DMS79 treated with DMSO at 0.1 percent for 48 hours (cell line): ENCODE measurements at places on chromosomes 5 and 9.

DNA sequence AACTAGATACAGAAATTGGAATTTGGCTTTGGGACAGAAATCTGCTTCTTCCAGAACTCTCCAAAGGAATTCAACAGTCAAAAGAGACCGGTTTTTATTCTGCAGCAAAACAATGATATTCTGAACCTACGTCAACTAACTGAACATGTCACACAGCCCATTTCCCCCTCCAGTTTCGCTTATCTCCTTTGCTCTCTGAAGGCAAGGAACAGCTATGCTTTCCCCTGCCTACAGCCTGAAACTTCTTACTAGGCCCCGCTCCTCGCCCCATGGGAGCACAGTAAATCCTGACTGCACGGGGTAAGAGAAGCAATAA is 488 bp downstream of the SKIC3 start:
- no peak for DNase-seq

DNA sequence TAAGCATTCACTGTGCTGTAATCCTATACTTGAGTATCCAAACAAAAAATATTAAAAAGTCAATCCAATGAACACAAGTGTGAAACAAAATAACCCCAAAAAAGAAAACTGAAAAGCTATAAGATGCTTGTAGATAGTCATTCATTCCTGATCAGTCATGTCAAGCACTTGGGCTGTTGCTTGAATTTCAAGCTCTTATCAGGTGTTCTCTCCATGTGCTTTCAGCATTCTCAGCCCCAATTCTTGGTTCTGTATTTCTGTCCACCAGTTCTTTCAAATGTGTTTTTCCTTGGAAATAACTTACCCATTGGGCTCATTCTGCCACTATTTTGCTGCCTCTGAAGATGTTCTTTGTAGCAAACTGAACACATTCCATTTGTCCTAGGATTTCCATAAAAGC is 4.7 kb downstream of the ZFAND5 start:
- DNase-seq = no peak

DNA sequence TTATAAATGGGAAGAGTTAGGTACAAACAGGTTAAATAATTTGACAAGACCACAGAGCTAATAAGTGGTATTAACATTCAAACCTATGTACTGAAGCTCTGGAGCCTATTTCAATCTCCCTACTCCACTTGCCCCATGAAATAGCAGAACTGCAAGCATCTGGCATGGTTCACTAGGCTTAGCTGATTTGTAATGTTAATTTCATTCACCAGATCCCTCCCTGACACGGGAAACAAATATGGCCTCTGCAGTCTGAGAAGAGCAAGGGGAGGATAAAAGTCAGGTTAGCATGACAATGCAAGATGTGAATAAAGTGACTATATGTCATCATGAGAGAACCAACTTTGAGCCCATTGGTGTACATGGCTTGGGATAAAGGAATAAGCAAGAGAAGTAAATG is 428.8 kb downstream of the BRINP1 start:
- DNase-seq = no peak

GRCh38 chr9:127196826-127197145 is 67.8 kb upstream of the GARNL3 start:
- no peak for DNase-seq

GRCh38 chr9:136061405-136061804 is 33.7 kb downstream of the NACC2 start:
- no peak for DNase-seq

DNA sequence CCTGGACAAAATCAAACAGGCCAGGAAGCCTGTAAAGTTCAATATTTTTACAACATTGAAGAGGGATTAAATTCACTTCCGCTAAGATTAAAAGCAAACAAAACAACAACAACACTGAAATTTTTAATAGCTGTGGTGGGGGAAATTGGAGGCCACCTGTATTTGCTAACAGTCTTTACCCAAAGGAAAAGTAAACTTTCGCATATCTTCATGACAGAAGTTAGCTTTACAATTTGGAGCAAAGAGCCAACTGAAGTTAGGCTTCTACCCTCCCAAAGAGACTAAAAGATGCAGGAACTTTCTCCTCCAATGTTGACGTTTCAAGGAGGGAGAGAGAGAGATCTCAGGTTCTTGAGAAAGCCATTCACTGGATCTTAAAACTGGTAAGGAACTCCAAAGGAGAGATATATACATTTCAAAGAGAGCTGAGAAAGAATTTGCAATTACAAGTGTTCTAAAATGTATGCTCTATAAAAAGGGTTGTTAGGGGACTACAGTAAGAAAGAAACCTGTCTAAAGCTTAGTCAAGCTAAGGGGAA is 349.2 kb upstream of the CDH9 start:
- no peak for DNase-seq

GRCh38 chr5:32589942-32590869 is 4.8 kb downstream of the SUB1 start:
- peak; percentile 25 for DNase-seq

DNA sequence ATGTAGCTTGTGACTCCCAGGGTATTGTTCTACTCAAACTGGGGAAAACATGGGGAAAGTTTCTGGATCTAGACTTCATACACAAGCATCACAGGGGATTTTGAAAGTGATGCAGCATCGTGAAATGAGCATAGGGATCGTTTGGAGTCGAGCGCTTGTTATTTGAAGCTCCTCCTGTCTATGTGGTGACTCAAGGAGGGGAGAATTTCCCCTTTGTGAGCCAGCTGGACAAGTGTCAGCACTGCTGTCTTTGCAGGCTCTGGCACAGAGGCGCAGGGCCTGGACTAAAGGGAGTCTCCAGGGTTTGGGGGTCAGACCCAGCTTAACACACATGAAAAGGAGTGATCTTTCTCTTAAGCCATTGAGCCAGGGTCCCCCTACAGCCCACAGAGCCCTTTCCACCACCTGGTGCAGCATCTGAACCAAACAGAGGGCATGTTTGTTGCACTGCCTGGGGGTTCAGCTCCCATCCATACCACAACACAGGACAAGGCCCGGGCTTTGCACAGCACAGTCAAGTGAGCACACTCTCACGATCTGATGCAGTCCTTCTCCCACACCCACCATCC is 51.0 kb downstream of the IRF1 start:
- DNase-seq = no peak

GRCh38 chr5:122129306-122129705 is at the start of gene ZNF474:
Gene ZNF474, plus strand, starts transcription at chr5:122129546. Its CDS starts 22,445 bp downstream, at chr5:122151991.
- no peak for DNase-seq

DNA sequence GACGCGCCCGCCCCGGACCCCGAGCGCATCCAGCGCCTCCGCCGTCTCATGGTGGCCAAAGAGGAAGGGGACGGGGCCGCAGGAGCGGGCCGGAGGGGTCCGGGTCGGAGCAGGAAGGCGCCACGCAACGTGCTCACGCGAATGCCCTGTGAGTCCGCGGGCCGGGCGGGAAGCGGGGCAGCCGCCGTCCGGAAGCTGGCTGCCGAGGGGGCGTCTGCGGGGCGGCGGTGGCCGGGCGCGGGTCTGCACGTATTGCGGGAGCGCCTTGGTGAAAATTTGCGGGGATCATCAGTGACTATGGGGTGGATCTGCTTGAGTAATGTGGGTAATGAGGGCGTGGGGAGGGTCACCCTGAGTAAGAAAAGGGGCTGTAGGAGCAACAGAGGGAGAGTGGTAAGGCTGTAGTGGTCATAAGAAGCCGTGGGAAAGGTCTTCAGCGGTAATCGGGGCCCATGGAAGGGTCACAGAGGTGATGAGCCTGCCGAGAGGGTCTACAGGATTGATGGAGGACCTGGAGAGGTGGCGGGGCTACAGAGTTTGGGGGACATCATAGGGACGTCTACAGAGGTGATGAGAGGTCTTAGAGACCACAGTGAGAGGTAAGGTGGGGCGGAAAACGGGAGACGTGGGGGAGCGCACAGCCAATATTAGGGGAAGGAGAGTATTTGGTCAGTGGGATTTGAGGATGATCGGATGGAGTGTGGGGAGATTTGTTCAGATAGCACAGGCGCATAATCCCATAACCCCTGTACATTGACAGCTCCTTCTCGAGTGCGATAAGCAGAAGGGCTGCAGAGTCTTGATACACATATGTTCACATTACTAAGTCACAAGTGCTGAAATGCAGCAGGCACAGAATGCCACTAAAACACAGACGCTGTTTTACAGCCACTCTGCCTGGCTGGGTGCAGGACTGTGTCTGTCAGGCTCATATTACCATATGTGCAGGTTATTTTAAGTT is 819 bp downstream of the LSM11 start:
- no peak for DNase-seq

DNA sequence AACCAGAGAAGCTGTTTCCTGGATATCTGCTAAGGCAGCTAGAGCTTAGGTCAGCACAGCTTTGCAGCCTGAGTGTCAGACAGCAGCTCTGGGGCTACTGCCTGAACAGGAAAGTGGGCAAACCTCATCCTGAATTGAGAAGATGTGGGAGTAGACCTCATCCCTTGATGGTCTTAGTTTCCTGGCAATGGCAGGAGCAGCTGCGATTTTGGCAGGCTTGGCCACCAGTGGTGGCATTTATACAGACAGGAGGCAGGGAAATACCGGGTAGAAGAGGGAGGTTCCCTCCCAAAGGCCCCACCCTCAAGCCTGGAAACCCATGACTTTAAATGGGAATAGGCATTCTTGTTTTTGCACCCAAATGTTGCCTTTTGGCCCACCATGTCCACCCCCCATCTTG is 69.7 kb downstream of the LIX1 start:
- DNase-seq = no peak

DNA sequence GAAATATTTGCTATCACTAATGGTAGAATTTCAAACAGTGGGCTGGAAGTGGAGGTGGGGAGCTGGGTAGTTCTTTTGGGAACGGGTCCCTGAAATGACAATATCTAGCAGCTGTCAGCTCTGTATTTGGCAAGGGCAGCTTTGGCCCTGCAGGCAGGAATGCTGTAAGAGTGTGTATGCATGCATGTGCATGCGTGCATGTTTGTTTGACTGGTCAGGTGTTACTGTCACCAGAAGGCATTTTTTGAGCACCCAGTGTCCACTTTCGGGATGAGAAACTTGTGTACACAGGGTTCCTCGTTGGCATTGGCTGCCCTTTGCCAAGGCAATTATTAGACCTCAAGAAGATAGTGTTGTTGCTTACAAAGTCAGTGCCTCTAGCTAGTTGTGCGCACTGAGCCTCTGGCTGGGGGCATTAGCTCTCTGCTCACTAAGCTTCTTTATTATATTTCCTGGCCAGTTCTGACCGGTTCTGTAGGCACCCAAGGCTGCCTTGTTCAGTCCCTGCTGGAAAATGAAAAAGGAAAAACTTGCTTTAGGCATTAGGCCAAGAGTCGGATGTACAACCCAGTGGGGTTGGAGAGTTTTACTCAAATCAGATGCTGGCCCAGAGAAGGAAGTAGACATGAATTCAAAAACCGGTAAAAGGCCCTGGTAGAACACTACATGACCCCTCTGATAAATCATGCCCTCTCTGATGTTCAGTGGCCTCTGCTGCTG is 2.0 kb downstream of the CYFIP2 start:
- no peak for DNase-seq

DNA sequence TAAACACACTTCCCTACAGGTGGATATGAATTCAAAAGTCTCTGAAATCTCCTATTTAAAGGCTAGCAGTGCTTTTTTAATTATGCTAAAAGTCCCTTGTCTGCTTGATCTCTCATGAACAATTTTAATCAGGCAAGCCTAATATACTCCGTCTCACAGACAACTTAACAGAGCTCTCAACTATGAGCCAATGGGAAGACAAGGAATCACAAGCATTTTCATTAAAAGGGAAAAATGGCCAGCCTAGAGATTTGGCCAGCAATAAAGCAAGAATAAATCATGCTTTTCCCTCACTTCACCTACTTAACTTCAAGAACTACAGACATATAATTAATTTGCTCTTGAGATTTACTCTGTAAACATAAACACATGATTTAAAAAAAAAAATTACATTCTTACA is 78.0 kb downstream of the RFX3 start:
- DNase-seq = peak; percentile 90

- no peak for DNase-seq
Measured at GRCh38 chr5:138102454-138103318, 18.9 kb downstream of the WNT8A start.

DNA sequence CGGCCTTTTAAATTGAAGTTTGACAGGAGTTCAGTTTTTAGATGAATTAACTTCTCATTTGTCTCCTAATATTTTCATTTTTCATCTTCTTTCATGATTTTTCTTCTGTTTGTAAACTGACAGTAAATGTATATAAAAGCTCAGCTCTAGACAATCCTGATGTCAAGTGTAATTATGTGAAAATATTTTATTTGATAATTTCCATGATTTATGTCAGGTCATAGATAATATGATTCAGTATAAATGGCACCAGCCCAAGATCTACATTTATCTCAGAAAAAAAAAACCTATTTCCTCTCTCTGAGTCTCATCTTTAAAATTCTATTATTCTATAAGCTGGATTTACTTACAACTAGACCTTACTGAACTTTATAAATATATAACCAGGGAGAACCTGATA is 115.7 kb downstream of the MUSK start:
- DNase-seq = no peak

- DNase-seq = no peak
Measured at GRCh38 chr5:68720884-68721610, 372.8 kb upstream of the SLC30A5 start.

GRCh38 chr9:119310741-119311140 is 58.5 kb downstream of the BRINP1 start:
- no peak for DNase-seq

- DNase-seq = peak; percentile 1
Measured at GRCh38 chr5:36414869-36415282, 113.2 kb upstream of the RANBP3L start.

DNA sequence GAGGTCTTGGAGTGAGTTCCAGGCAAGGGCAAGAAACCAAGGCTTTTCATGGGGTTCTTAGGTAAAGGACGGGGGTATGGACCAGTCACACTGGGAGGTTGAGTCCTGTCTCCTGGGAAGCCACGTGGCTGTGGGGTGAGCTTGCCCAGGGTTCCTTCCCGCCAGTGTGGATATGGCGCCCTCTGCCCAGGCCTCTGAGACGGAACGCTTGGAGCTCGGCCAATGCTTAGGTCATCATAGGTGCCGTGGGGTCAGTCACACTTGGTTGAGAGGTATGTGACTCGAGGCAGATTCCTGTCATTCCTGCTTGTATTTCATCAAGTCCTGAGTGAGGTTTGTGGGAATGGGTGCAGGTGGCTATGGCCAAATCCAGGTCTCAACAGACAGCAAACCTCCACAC is 46.2 kb downstream of the TENT4A start:
- no peak for DNase-seq

GRCh38 chr5:123365156-123365555 is 58.0 kb downstream of the CEP120 start:
- no peak for DNase-seq

- DNase-seq = no peak
Measured at GRCh38 chr9:36946653-36947052, 87.4 kb downstream of the PAX5 start.

- no peak for DNase-seq
Measured at GRCh38 chr5:128111818-128112448, 28.4 kb downstream of the SLC12A2 start.

DNA sequence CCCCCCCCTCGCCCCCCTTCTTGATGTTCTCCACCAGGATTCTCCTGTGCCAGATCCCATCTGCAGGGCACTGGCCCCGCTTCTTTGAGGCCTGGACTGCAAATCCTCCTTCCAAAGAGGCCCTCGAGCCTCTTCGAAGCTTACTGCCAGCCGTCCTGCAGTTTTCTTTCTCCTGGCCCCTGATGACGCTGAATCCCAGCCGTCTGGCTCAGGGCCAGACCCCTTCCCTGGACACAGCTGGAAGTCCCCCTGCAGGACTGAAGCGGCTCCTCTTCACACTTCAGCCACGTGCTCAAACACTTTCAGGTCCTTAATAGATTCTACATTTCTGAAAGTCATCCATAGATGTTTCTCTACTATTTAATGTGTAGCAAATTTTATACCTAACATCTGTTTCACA is 121.5 kb downstream of the EHMT1 start:
- DNase-seq = peak; percentile 77
